ENCODE measurements at places on chromosomes 3 and 15.
A peak's percentile ranks its signal among the peaks of the same experiment; 100 is the strongest.

DNA sequence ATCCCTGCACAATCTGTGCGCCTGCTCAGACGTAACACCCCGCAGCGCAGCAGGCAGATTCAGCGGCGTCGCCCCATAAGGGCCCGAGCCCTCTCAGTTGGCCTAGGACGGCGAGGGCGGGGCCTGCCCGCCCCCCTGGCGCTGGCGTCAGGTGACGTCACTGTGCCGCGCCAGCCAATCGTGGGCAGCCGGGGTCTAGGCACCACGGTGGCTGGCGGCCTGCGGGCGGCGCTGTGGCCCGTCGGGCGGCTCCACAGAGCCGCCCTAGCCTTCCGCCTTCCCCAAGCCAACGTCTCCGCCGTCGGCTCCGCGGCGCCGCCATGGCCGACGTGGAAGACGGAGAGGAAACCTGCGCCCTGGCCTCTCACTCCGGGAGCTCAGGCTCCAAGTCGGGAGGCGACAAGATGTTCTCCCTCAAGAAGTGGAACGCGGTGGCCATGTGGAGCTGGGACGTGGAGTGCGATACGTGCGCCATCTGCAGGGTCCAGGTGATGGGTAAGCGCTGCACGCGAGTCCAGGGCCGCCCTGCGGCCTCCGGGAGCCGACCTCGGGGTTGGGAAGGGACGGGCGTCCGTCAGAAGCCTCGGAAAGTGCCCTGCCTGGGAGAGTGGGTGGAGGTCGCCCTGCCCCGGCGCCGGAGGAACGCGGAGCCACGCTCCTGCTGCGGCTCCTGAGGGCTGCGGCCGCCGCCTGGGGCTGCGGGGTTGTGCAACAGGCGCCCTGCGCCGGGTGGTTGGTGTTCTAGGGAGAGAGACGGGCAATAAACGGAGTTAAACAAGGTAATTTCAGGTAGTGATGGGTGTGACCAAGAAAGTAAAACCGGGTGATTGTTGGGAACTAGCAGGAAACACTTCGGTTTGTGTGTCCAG, at the start of gene RNF7:
Gene RNF7, plus strand, starts transcription at position 277 of the 869 bp plus-strand sequence. Its CDS starts 44 bp downstream, at position 321.
- peak within 1 kb of the TSS; percentile 99 for H3K4me3 ChIP-seq
- DNase-seq: peak; percentile 95
- peaks cover 17% of the 10 kb centered on the region for H3K4me1 ChIP-seq
- peaks cover 4% of the 10 kb centered on the region for H3K36me3 ChIP-seq
- H3K27ac ChIP-seq: peak within 1 kb of the TSS; percentile 96

DNA sequence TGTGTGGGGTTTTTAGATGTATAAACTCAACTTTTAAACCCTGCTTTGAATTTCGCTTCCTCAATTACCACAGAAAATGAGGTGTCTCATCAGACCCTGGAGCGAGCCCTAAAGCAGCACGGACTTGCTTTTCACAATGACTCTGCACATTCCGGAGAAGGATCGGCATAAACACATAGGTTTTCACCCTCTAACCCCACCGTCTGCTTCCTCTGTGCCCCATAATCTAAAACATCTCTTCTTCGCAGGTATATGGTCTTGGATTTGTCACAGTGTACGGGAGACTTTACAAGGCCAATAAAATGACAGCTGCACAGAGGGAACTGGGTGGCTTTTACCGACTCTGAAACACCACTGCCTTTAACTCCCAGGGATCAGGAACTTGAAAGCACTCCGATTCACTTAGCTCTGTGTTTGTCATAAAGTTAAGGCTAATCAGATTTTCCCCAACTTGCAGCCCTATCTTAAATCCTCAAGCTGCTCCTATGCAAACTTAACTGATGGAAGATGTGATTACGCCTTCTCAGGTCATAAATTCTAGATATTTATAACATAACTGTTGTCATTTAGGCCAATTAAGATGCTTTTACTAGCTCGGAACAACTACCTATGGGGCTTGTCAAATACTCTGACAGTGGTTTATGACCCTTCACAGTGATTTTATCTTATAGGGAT, 133.4 kb upstream of the WNT5A start:
- H3K4me1 ChIP-seq: no peaks in the 10 kb centered on the region
- DNase-seq: no peak
- H3K27me3 ChIP-seq: no peaks in the 10 kb centered on the region
- no peaks in the 10 kb centered on the region for H3K36me3 ChIP-seq
- H3K27ac ChIP-seq: no peak overlapping the region
- no peak overlapping the region for H3K4me3 ChIP-seq

GRCh38 chr15:43919540-43920253, 92.9 kb downstream of the WDR76 start:
- H3K36me3 ChIP-seq: no peaks in the 10 kb centered on the region
- H3K4me3 ChIP-seq: no peak overlapping the region
- DNase-seq: no peak
- no peak overlapping the region for H3K27ac ChIP-seq
- H3K27me3 ChIP-seq: no peaks in the 10 kb centered on the region
- H3K4me1 ChIP-seq: no peaks in the 10 kb centered on the region

GRCh38 chr3:179544981-179545645, 17.6 kb upstream of the ACTL6A start:
- no peak for DNase-seq
- H3K36me3 ChIP-seq: no peaks in the 10 kb centered on the region
- H3K27ac ChIP-seq: no peak overlapping the region
- no peaks in the 10 kb centered on the region for H3K4me1 ChIP-seq

DNA sequence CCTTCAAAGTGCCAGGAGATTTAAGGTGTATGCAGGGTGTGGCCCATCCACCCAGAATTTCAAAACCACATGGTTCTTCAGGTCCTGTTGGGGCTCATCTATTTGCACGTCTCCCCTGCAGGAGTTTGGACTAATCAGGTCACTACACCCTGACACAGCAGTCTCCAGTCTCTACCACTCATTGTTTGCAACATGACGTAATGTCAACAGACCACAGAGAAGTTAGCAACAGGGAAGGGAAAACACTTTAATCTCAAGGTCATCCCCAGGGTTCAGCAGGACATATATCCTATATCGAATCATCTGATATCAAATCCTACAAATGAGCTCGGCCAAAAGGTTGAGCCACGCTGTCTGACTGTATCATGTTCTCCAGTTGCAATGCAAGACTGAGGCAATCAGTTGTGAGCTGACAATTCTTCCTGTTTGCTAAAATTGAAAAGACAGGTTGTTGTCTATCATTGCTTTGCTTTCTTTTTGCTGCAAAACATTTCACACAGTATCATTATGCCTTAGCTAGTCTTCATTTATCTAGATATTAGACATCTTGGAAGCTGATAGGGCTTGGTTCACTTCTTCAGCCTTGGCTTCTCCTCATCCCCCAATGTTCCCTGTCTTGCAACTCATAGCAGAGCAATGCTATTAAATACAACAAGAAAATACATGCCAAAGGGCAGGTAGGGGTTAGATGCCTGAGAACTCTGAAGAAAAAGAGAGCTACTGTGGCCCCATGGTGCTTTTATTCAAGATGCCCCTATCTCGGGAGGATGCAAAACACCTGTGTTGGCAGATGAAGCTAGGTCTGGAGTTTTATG, 13.4 kb upstream of the LEKR1 start:
- no peaks in the 10 kb centered on the region for H3K27me3 ChIP-seq
- peaks cover 6% of the 10 kb centered on the region for H3K36me3 ChIP-seq
- no peak overlapping the region for H3K4me3 ChIP-seq
- no peak for DNase-seq
- no peak overlapping the region for H3K27ac ChIP-seq

DNA sequence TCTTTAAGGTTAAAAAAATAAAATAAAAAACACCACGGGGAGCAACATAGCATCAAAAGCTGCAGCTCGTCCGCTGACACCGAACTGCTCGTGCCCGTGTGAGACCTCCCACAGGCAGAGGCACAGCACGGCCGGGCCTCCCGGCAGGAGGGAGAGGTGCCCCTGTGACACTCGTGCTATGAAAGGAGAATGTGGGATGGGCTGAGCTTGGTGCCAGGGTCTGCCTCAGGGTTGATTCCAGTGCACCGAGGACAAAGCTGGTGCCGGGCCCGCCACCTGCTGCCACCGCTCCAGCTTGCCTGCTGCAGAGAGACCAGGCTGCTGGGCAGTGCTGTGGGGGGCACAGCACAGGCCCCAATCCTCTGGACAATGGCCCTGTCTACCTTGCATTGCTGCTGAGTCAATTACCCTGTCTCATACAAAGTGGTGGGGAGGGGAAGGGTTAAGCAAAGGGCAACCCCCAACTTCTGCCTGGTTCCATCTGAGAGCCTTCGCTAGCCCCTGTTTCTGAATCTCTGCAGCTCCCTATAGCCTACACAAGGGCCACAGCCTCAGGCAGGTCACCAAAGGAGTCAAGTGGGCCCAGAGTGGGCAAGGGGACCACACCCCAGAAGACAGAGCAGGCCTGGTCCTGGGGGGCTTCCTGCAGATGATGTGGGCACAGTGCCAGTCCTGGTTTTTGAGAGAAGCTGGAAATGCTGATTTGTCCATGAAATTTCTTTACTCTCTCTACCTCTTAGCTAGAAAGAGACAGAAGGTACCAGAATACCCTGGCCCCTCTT, 74.0 kb upstream of the SNRPA1 start:
- no peaks in the 10 kb centered on the region for H3K36me3 ChIP-seq
- H3K4me1 ChIP-seq: no peaks in the 10 kb centered on the region
- H3K4me3 ChIP-seq: no peak overlapping the region
- DNase-seq: no peak
- H3K27ac ChIP-seq: no peak overlapping the region

- H3K36me3 ChIP-seq: no peaks in the 10 kb centered on the region
- DNase-seq: no peak
- H3K27ac ChIP-seq: no peak overlapping the region
- H3K27me3 ChIP-seq: no peaks in the 10 kb centered on the region
Observed at GRCh38 chr3:195260280-195260905, 10.6 kb downstream of the XXYLT1 start.

DNA sequence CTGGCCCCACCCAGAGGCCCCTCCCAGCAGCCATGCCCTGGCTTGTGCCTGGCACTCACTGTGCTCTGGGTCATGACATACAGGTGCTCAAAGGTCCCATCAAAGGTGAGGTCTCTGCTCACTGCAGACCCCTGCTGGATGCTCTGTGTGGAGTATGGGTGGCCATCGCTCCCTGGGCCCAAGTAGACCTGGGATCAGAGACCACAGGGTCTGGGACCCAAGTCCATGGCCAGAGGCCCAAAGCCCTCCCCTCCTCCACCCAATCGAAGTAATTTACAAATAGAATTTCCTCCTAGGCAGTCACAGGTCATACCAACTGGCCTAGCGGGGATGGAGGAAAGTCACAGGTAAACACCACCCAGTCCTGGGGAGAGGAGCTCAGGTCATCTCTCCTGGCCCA, 7.6 kb downstream of the PLXNB1 start:
- DNase-seq: no peak
- H3K4me3 ChIP-seq: no peak overlapping the region
- peaks cover 3% of the 10 kb centered on the region for H3K4me1 ChIP-seq
- peaks cover 9% of the 10 kb centered on the region for H3K27me3 ChIP-seq

DNA sequence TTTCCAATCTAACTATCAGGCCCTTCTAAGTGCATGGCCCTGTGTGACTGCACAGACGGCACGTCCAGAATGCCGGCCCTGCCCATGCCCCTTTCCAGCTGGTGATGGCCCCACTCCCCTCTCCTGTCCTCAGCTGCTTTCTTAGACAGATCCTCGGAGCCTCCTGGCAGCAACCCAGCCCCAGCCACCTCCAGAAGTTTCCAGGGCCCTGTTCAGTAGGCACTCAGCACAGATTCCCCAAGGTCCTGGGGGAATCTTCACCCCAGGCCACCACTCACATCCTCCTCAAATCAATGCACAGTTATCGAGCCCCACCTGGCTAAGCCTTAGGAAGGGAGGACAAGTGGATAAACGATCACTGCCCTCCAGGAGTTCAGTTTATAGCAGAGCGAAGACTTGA, 1.4 kb upstream of the CRABP1 start:
- no peaks in the 10 kb centered on the region for H3K36me3 ChIP-seq
- H3K4me3 ChIP-seq: no peak overlapping the region
- H3K4me1 ChIP-seq: no peaks in the 10 kb centered on the region

GRCh38 chr15:100187677-100188076, 154.1 kb downstream of the ADAMTS17 start:
- no peaks in the 10 kb centered on the region for H3K4me1 ChIP-seq
- H3K27ac ChIP-seq: no peak overlapping the region
- no peaks in the 10 kb centered on the region for H3K36me3 ChIP-seq
- peaks cover 1% of the 10 kb centered on the region for H3K27me3 ChIP-seq
- no peak overlapping the region for H3K4me3 ChIP-seq

- H3K4me1 ChIP-seq: no peaks in the 10 kb centered on the region
- no peaks in the 10 kb centered on the region for H3K36me3 ChIP-seq
- no peak overlapping the region for H3K27ac ChIP-seq
- H3K4me3 ChIP-seq: no peak overlapping the region
- no peaks in the 10 kb centered on the region for H3K27me3 ChIP-seq
Observed at GRCh38 chr3:60355825-60356224, 895.4 kb downstream of the FHIT start.

DNA sequence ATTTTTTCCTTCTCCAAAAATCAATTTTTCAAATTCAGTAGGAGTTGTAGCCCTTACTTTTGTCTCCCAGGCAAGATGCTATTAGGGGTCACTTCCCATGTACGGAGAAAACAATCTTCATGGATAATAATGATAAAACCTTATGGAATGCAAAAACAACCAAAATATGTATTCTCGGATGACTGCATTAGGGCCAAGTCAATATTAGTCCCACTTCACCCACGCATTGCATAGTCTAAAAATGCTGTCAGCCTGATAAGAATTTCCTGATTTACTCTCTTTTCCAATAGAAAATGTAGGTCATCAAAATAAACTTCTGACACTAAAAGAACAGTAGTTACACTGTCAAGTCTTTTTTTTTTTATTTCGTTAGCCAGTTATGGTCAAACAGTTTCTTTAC, 2.7 kb downstream of the VGLL3 start:
- H3K4me3 ChIP-seq: no peak overlapping the region
- no peaks in the 10 kb centered on the region for H3K36me3 ChIP-seq
- no peak for DNase-seq
- no peaks in the 10 kb centered on the region for H3K4me1 ChIP-seq
- peaks cover 5% of the 10 kb centered on the region for H3K27me3 ChIP-seq

GRCh38 chr3:183074261-183074660, 25.0 kb downstream of the MCCC1 start:
- H3K27me3 ChIP-seq: no peaks in the 10 kb centered on the region
- peaks cover 30% of the 10 kb centered on the region for H3K36me3 ChIP-seq
- no peak for DNase-seq

DNA sequence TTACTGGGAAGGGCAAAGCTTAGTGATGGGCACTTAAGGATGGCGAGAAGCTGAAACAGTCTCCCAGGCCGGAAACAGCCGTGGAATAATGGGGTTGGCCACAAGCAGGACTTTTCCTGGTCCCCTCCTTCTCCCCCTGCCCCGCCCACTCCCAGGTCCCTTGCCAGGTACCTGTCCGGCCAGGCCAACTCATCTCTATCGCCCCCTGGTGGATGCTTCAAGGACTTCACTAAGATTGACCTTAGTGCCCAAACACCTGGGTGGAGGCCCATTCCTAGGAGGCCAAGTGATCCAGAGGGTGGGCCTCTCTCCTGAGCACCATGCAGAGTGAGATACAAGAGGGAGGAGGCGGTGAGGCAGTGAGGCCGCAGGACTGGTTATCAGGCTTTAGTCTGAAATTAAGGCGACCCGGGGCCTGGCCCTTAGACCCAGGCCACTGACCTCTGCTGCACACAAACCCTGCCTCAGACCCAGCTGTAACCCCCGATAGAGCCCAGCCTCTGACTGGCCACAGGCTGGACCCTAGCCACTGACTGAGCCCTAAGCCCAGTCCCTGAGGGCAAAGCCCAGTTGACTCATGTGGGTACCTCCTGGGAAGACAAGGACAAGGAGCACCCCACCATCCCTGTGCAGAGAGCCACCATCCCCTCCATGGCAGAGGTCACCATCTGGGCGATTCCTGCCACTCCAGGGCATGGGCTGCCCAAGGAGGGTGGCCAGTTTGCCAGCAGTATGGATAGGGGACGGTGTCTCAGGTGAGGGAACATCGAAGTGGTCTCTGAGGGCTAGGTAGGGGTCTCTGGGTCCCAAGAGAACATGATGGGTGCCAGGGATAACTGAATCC, 37.6 kb downstream of the VIPR1 start:
- peaks cover 2% of the 10 kb centered on the region for H3K27me3 ChIP-seq
- H3K4me1 ChIP-seq: peaks cover 5% of the 10 kb centered on the region
- H3K4me3 ChIP-seq: no peak overlapping the region
- H3K27ac ChIP-seq: no peak overlapping the region
- no peaks in the 10 kb centered on the region for H3K36me3 ChIP-seq

Data from memory B cell (primary cell).